MCF 10A (cell line): ENCODE measurements at places on chromosomes 4 and X. TPM values are rescaled to one million over a fixed set of nuclear protein-coding genes. Genes with fewer than 3 reads are reported as not detected.

- peak; percentile 62 for DNase-seq
Observed at GRCh38 chrX:10190367-10190766, 33.6 kb downstream of the CLCN4 start.

DNA sequence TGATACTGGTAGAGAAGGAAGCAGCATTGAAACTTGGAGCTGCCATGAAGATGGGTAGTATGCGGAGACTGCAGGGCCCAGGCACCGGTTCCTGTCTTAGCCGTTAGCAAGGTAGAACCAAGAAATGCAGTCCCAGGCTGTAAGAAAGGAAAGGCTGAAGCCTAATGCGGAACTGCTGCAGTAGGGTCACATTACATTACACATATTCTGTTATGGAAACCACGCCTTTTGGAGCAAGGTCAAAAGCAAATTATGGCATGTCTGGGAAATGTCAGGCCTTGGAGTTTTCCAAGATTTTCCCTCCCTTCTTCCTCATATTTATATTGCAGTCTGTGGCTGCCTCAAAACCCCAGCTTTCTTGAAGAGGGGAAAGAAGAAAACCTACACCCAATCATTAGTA lies 204.8 kb upstream of the RASGEF1B start:
- peak; percentile 8 for DNase-seq

Gene SERTM2
- total RNA-seq, result not detected in 2 replicates

GRCh38 chrX:43108828-43109227 lies 330.9 kb upstream of the PPP1R2C start:
- no peak for DNase-seq

GRCh38 chr4:108247387-108248049 lies 78.8 kb upstream of the LEF1 start:
- DNase-seq, result peak; percentile 43

Gene XKRX
- total RNA-seq, result 0.17 and 0.26 TPM in 2 replicates

- no peak for DNase-seq
Observed at GRCh38 chrX:629230-630006, 1.2 kb upstream of the SHOX start.

DNA sequence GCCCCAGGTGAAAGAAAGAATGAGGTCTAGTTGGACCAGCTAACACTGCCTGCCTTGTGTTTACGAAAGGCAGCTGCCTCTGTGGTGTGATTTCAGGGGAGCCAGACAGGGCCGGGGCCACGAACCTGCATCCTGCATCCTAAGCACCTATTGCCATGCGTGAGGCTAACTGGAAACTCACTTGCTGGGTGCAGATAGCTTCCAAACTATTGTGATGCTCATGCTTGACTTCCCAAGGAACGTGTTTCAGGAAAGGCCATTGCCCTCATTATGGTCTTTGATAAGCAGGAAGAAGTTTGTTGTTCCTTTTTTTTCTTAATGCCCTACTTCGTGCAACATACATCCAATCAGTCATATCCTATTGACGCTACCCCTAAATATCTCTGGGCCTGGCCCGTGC lies 2.3 kb upstream of the IRF2 start:
- DNase-seq, result no peak

Gene FAM47E
- 1.0 TPM in 2 replicates for total RNA-seq

GRCh38 chr4:16334601-16335000 lies 108.3 kb upstream of the TAPT1 start:
- no peak for DNase-seq

DNA sequence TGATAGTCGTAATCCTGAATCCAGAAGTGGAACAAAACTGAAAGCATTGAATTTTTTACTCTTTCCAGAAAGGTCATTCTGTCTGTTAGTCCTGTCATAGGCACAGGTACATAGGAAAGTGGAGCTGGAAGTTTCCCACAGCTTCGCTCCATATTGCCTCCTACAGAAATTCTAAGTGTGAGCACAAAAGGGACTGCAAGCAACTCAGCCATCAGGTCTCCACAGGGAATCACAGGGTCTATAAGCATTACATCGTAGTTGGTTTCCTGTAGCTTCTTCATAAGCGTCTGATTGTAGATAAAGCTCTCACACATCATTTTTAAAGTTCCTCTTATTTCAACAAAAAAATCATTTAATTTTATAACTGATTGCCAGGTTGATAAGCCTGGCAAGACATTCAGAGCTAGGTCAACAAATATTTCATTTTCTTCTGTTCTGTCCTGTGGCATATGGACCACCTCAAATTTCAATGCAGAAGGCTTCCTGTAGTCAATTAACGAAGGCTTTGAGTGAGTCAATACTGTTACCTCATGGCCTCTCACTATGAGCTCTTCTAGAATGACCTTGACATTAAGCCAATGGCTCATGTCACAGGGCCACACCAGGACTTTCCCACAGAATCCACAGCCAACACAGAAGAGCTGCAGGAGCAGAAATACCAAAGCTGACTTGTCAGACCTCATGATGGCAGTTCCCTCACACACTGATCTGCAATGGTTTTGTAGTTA lies at the start of gene UGT2A3:
Gene UGT2A3 (minus strand): TSS at position 727 of the 728 bp plus-strand sequence. CDS start 44 bp downstream, at position 683.
- DNase-seq, result no peak

DNA sequence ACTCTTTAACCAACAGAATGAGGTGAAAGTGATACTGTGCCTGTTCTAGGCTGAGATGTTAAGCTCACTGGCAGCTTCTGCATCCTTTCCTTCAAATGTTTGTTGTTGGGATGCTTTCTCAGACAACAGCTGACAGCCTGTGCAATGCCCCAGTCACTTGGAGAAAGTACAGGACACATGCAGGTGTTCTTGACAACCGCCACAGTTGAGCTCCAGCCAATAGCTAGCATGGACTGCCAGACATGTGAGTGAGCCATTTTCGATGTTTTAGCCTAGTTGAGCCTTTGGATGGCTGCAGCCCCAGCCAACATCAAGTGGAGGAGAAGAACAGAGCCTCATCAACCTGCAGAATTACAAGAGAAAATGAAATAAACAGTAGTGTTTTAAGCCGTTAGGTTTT lies 94.1 kb upstream of the PPP3CA start:
- no peak for DNase-seq

- no peak for DNase-seq
Observed at GRCh38 chr4:522438-522837, 23.4 kb downstream of the PIGG start.

DNA sequence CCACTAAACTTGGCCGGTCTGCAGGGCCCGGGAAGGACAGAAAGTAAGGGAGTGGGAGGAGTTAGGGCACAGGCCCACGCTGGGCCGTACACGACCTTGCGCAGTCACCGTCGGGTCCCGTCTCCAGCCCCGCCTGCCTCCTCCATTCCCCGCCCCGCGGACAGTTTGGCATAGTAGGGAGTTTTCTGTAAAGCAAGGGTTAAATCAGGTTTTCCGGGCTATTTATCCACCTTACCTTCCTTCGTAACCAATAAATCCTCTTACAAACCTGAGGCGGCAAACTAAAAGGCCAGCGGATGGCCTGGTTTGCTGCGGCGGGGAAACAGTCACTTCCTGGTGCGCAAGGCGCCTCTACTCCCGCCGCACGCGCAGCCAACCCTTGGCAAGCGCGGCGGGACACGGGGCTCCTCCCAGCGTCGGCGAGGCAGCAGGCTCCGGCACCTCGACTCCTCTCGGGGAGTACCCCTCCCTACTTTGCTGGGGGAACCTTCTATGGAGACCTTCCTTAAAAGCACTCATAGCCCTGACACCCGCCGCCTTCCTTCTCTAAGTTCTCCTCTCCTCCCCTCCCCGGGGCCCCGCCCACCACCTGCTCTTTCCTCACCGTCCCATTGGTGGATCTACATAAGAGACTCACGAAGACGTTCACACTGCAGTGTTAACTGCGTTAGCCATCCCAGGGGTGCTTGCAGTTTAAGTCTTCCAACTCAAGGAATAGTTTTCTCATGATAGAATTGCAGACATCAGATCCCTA lies at the start of gene TRMT2B:
Gene TRMT2B (minus strand): TSS at position 563 of the 754 bp plus-strand sequence. CDS start 9,822 bp downstream, outside the sequence.
- DNase-seq, result peak; percentile 73

Gene COL4A6
- total RNA-seq, result 56.0 and 58.3 TPM in 2 replicates

DNA sequence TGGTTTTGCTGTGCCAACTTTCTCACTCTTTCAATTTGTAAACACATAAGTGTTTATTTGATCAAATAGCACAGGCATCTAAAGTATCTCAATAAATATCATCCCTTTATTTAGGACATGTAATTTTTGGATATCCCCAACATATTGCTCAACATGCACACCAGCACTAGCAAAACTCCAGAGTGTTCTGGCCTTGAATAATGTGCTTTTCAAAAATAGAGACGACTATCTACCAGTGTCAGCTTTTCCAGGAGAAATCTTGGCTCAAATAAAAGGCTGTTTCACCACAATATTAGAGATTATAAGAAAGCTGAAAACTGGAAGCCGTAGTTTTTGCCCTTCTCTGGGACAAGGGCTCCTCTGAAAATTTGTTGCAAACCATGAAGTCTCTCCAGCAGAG lies 67.0 kb downstream of the MAOB start:
- DNase-seq, result no peak

- DNase-seq, result no peak
Observed at GRCh38 chrX:6813836-6814370, 279.0 kb upstream of the VCX3A start.

Gene DCUN1D4
- total RNA-seq, result 66.4 and 88.0 TPM in 2 replicates

- DNase-seq, result no peak
Observed at GRCh38 chr4:141328560-141329173, 108.0 kb downstream of the ZNF330 start.

DNA sequence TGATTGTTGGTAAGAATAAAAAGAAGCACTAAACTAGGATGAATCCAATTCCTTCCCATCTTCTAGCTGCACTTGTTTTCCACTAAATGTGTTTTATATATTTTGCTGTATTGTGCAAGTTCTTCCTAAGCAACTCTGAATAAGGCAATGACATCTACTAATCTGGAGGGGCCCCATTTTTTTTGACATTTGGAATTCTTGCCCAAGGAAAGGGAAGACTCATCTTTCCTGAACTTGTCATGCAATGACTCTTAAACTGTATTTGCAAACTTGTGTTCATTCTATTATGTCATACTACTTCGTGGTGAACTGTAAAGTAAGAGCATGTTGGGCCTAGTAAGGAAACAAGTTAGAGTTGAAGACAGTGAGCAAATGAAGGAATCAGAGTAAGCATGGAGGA lies 45.9 kb downstream of the FREM3 start:
- DNase-seq, result no peak

DNA sequence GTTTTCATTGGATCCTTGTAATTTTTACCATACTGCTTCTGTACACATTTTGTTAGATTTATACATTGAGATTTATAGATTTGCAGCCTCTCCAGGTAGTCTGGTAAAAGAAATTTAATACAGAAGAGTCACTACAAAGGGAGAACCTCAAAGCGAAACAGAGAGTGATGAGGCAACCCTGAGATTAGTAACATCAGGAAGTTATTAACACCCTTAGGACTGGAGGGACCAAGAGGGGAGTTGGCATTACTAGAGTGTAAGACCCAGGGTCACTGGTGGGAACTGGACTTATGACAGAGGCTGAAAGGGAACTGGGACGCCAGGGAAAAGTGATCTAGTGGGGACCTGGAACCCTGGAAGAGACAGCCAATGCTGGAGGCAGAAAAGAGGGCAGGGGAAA lies 20.6 kb upstream of the MAML3 start:
- no peak for DNase-seq

- peak; percentile 22 for DNase-seq
Observed at GRCh38 chrX:107542500-107542899, 85.8 kb upstream of the PRPS1 start.

DNA sequence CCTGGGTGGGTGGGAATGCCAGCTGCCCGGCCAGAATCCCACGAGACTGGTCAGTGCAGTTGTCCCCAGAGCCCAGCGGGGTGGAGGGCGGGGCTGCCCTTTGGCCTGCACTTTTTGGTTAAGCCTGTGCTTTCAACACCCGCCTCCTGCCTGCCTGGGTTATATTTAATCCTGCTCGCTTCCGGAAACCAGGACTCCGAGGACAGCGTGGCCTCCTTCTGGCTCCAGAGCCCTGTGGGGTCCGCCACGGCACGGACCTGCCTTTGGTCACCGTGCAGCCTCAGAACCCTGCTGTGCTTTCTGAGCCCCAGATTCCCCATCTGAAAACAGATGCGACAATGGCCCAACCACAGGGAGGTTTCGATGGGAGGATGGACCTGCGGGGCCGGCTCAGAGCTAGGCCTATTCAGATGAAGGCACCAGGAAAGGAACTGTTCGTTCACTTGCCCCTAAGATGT lies 29.4 kb upstream of the KIAA0232 start:
- no peak for DNase-seq

DNA sequence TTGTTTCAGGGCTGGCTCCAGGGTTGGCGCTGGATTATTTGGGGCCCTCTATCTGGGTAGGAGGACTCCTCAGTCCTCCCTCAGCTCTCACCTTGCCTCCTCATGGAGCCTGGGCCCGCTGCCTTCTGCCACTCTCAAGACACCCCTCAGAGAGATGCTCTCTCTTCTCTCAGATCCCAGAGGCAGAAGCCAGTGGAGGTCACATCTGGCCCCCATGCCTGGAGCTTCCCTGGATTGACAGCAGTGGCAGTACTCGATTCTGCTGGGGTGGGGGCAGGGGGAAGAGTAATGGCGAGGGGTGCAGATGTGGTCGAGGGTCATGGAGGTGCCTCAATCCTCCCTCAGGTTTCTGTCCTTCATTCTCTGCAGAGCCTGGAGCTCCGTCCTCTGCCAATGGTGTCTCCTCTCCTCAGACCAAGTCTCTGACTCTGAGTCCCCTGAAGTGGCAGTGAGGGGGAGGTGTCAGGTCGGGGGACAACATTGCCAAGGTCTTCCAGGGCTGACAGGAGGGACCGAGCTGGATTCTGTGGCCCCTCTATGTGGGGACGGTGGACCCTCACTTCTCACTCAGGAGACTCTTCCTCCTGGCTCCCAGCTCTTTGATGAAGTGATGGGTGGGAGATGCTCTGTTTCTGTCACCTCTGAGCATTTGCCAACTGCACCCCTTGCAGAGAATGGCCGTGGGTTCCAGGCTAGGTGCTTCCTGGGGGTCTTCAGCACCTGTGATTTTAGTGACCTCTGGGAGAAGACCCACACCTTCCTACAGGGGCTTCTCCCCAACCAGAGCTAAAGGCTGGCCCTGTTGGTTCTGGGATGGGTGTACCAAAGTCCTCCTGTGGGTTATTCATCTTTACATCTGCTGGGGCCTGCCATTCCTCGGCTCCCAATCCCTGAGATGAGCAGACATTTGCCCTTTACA lies 10.9 kb upstream of the HSFX1 start:
- DNase-seq, result no peak

Gene ZXDA
- 4.9 and 6.4 TPM in 2 replicates for total RNA-seq
